Left lung (tissue), 14 donors: ENCODE measurements at places on chromosomes 16 and 17.

GRCh38 chr17:31609996-31610910, 218.8 kb downstream of the RAB11FIP4 start:
- no peak for DNase-seq

- DNase-seq = no peak
These were observed 18.9 kb downstream of the DNAH17 start for GRCh38 chr17:78558181-78558850.

DNA sequence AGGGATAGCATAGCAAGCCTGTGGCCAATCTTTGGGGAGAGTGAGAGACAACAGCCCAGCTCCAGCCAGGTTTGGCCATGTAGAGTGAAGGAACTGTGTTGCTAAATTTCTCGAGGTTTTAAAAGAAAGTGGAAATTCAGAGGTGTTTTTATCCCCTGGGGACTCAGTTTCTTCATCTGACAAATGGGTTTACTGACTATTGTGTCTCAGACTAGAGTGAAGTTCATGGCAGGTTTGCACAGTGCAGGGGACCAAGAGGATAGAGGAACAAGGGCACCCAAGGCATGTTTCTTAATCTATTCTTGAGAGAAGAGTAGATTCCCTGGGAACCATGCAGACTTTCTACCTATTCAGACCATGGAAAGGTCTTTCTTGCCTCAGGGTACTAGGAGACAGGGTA, 555.8 kb upstream of the C16orf82 start:
- no peak for DNase-seq

GRCh38 chr16:82979406-82980111, 352.8 kb downstream of the CDH13 start:
- no peak for DNase-seq

DNA sequence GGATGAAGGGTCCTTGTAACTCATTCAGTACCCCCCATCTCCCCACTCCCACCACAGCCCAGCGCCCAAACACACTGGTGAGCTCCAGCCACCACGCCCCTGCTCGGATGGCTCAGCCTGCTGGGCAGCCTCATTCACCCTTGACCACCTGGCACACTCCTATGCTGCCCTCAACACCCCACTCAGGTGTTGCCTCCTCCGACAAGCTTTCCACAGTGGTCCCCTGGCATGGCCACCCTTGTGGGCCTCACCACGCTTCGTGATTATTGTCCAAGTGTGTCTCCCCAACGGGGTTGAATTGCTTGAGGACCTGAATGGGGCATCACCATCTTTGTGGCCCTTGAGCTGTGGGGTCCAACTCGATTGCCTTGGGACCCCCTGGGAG, 12.0 kb upstream of the DOC2B start:
- no peak for DNase-seq

GRCh38 chr17:40567377-40567776, 2.1 kb upstream of the CCR7 start:
- DNase-seq = no peak

GRCh38 chr17:40479754-40480480, 21.5 kb downstream of the TNS4 start:
- no peak for DNase-seq

GRCh38 chr17:2042390-2042847, 597 bp downstream of the OVCA2 start:
- DNase-seq = peak; percentile 64

DNA sequence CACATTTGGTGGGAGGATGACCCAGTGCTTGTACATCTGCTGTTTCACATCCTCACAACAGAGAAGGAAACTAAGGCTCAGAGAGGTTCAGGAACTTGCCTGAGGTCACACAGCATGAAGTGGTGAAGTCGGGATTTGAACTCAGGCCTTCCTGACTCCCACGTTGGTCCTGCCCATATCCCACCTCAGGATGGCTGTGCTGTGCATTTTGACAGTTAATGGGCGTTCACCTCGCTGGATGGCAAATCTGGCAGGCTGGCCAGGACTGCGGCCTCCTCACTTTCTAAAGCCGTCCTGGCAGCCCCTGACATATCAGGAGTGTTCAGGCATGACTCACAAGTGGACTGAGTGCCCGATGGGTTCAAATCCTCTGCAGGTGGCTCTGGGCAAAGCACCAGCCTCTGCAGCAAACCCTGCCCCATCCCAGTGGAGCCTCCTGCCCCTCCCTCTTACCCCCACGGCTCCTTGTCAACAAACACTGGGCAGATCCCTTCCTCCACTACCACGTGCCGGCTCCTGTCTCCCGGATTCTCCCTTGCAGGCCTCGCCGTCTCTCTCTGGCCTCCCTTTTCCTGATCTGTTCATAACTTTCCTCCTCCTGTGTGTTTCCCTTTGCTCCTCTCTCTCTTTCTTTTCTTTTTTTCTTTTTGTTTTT, 29.2 kb downstream of the SOCS3 start:
- DNase-seq = no peak

- no peak for DNase-seq
These were observed 80.9 kb downstream of the DNAH17 start for GRCh38 chr17:78496311-78496710.

- no peak for DNase-seq
These were observed 39.6 kb upstream of the TMEM97 start for GRCh38 chr17:28279411-28279810.
